ENCODE measurements at places on chromosomes 4 and X.

DNA sequence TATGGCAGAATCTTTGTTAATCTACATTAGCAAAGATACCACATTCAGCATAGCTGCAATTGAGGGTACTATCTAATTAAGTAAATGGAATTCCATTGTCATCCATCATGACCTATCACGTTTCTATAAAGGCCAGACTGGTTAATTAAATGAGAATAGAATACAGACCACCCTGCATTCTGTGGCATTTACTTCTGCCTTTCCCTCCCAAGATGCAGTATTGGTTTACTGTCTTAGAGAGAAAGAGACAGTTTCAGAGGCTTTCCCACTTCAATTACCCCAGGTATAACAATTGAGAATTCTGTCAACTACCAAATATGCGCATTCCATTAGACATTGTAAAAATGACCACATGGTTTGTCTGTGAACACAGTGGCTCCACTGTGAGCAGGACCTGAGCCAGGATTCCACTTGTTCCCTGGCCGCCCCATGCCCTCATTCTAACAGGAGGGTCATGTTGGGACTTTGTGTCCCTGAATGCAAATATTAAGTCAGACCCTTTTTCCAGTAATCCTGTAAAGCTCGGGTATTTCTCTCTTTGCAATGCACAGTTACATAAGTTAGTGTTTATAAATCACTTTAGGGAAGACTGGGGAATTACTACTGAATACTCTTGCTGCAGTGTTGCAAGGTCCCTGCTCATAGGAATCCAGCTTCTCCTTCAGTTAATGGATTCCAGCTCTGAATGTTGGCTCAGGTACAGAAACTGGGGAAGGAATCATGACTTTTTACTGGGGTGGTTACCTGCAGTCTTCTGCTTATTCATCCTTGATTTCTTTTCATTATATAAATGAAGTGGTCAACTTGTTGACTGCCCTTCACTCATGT is 261.0 kb downstream of the PDGFC start:
- no peak for DNase-seq

GRCh38 chr4:61628727-61629126 is 428.6 kb downstream of the ADGRL3 start:
- DNase-seq, result no peak

DNA sequence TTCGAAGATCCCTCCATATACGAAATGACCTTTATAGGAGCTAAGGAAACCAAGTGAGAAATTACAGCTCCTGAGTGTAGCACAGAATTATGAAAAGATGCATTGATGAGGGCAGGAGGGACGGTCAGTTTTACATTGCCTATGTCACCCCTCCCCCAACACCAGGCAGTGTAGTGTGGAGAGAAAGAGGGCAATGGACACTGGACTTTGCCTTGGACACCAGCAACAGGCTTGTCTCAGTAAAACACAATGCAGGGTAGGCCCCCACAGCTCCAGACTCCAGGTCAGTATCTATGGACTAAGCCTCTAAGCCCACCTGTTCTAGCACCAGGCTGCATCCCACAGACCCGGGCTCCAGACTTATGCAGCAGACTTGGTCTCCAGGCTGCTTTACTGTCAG is 16.5 kb downstream of the APOOL start:
- DNase-seq, result no peak

- DNase-seq, result peak; percentile 32
Observed at GRCh38 chr4:78776729-78777575, 802 bp downstream of the BMP2K start.

- DNase-seq, result peak; percentile 54
Observed at GRCh38 chrX:154308108-154308946, 12.7 kb downstream of the TKTL1 start.

- DNase-seq, result no peak
Observed at GRCh38 chr4:109979920-109980717, 67.4 kb downstream of the EGF start.

GRCh38 chr4:174041555-174042105 is 241.8 kb downstream of the FBXO8 start:
- no peak for DNase-seq

GRCh38 chr4:133154725-133155124 is 5.6 kb downstream of the PCDH10 start:
- DNase-seq, result no peak

- no peak for DNase-seq
Observed at GRCh38 chr4:7518871-7519637, 84.3 kb upstream of the PSAPL1 start.

DNA sequence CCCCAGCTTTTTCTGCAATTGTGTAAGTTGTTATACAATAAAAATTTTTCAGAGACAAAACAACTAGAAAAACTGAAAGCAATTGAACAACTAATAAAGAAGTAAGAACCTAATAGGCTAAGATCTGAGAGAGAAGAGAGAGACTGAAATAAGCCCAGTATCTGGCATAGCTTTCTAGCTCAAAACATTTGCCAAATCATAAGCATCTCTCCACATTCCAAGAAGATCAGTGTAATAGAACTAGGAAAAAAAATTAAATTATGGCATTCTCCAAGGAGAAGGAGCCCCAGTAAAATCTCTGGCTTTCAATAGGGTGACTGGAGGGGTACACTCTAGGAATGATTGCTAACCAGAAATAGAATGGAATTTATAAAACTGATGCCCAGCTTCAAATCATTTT is 19.0 kb upstream of the PPP3CA start:
- DNase-seq, result no peak

All from T-helper 22 cell (primary cell).